Stimulated activated naive CD8-positive, alpha-beta T cell treated with anti-CD3 and anti-CD28 coated beads, Interleukin-15, Interleukin-2, amounts not matched to agents 100 U/mL and 50 U/mL, for 24 hours (primary cell): ENCODE measurements at places on chromosomes 16 and 17.

GRCh38 chr17:45869676-45870341, 24.5 kb upstream of the MAPT start:
- no peak for DNase-seq

- DNase-seq, result peak; percentile 77
Measured at GRCh38 chr16:84593825-84594724, 23.8 kb downstream of the COTL1 start.

GRCh38 chr17:6853764-6854442, 22.4 kb upstream of the TEKT1 start:
- peak; percentile 29 for DNase-seq

DNA sequence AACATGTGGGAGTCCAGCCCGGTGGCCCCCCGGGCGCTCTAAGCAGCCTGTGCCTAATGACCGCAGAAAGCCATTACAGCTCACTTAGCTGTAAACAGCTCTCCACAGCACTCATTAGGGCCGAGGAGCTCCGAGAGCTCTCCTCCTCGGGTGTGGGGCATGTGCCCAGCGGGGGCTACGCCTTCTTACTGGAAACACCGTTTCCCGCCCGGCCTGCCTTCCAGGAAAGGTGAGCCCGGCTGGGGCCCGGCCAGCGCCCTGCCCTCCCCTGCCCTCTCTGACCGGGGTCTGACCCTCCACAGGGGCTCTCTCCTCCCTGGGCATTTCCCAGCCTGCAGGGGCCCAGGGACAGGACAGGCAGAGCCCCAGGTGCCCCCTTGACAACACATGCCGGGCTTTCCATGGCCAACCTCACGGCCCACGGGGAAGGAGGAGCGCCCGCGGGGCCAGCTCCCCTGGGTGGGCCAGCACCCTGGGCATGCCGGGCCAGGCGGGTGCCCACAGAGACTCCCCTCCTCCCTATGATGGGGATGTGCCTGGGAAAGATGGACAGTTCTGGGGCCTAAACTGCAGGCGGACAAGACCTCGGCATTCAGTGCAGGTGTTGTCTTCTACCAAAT, 72.6 kb downstream of the SDK2 start:
- no peak for DNase-seq

GRCh38 chr17:57905875-57906455, 49.2 kb downstream of the CUEDC1 start:
- DNase-seq, result no peak

GRCh38 chr16:3479654-3480216, 15.6 kb downstream of the C16orf90 start:
- DNase-seq, result no peak

DNA sequence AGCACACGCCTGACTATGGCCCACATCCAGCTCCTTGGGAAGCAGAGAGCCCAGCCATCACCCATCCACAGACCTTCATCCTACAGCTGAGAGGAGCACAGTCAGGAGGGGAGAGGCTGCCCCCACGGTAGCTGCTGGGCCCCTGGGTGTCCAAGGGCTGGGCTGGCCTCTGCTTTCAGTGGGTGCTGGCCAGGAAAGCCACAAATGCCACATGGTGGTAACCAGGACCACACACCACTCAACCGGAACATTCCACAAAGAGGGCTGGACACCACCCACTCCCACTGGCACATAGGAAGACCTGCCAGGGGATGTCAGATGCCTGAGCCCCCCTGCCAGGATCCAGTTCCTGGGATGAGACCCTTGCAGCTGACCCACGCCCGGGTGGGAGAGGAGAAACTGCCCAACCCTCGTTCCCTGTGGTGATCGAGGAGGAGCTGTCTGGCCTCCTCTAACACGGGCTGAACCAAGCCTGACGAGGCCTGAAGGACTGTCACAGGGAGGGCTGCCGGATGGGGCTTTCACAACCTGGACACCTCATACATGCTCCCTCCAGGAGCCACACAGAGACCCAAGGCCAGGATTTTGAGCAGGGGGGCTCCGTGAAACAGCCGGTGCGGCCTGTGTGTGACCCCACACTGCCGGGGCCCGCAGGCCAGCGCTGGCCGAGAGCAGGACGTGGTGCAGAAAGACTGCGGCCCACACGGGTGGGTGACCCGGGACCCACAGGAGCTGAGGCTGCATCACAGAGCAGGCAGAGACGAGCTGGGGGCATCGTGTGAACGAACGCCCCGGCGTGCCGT, 30.7 kb downstream of the PIEZO1 start:
- no peak for DNase-seq

DNA sequence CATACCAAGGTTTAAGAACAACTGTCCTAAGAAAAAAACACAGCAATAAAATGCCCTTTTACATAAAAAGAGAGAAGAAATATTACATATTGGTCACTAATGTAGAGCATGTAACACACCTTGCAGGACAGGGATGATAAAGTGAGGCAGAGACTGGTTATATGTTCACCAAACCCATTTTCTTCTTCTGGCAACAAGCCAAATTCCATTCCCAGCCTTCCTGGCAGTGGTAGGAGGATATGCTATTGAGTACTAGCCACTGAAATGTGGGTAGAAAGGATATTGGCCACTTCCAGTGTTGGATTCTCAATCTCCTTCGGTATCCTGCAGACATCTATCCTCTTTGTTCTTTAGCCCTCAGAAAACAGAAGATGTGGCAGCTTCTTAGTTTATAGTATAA, 105.2 kb upstream of the SHISA6 start:
- DNase-seq, result no peak

DNA sequence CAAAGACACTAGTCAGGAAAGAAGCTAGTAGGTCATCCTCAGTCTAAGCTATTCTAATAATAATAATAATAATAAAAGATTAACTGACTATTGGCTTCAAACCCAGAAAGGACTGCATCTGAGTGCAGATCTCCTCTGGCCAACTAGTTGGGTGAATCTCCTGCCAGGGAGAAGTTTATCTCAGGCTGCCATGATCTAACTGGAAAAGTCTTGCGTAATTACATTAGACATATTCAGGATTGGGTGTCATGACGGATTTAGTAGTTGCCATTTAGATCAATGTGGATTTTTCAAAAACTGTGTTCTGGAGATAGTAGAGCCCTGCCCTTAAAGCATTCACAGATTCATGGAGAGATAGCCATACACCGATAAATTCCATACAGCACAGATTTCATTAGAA, 69.5 kb downstream of the KIF2B start:
- no peak for DNase-seq

- DNase-seq, result peak; percentile 50
Measured at GRCh38 chr17:14297161-14297851, 3.6 kb upstream of the HS3ST3B1 start.

DNA sequence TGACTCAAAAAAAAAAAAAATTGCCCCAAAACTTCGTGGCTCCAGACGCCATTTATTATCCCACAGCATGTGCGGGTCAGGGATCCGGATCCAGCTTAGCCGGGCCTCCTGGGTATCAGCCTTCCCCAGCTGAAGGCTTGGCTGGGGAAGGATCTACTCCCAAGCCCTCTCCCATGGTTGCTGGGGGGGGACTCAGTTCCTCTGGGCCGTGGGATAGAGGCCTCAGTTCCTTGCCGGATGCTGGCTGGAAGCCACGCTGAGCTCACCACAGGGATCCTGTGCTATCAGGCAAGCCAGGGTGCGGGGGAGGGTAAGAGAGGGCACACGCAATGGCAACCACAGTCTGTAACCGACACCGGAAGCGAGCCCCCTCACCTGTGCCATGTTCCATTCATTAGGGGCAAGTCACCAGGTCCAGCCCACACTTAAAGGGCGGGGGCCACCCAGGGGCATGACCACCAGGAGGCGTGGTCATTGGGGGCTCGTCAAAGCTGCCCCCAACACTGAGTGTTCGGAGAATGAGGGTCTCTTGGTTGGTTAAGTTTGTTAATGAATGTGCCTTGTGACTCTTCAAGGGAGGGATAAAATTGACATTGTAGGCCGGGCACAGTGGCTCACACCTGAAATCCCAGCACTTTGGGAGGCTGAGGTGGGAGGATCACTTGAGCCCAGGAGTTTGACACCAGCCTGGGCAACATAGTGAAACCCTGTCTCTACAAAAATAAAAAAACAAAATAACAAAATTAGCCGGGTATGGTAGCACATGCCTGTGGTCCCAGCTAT, 210.0 kb upstream of the GSE1 start:
- DNase-seq, result peak; percentile 43

DNA sequence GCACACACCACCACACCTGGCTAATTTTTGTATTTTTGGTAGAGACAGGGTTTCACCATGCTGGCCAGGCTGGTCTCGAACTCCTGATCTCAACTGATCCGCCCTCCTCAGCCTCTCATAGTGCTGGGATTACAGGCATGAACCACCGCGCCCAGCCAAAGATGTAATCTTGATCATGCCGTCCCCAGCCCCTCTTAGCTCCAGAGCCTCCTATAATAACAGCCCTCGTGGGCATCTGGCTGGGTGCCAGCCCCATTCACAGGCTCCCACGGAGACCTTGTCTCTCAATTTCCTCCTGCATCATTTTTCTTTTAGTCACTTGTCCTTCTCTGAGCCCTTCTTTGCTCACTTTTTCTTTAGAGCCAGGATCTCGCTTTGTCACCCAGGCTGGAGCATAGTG, 94.2 kb downstream of the KATNIP start:
- no peak for DNase-seq

- DNase-seq, result no peak
Measured at GRCh38 chr17:77422104-77422747, 281.5 kb downstream of the SEC14L1 start.

- DNase-seq, result no peak
Measured at GRCh38 chr16:86040496-86040895, 141.5 kb downstream of the IRF8 start.

DNA sequence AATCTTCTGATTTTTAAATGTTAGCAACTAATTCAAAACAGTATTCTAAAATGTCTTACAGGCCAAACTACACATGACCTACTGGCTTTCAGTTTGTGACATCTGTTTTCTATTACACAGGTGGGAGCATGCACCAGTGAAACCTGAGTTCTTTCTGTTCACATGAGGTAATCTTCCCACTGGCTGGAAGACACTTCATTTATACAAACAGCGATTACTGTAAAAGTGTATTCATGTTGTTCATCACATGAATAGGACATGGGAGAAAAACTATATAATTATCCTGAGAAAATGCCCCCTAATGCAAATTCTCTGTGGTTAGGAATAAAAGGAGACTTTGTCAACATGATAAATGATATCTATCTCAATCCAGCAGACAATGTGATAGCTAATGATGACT, 11.1 kb upstream of the PIK3R5 start:
- no peak for DNase-seq

GRCh38 chr16:1003391-1004347, 22.1 kb downstream of the SOX8 start:
- peak; percentile 71 for DNase-seq

GRCh38 chr16:66899945-66900710, 18.6 kb downstream of the CDH16 start:
- DNase-seq, result no peak

DNA sequence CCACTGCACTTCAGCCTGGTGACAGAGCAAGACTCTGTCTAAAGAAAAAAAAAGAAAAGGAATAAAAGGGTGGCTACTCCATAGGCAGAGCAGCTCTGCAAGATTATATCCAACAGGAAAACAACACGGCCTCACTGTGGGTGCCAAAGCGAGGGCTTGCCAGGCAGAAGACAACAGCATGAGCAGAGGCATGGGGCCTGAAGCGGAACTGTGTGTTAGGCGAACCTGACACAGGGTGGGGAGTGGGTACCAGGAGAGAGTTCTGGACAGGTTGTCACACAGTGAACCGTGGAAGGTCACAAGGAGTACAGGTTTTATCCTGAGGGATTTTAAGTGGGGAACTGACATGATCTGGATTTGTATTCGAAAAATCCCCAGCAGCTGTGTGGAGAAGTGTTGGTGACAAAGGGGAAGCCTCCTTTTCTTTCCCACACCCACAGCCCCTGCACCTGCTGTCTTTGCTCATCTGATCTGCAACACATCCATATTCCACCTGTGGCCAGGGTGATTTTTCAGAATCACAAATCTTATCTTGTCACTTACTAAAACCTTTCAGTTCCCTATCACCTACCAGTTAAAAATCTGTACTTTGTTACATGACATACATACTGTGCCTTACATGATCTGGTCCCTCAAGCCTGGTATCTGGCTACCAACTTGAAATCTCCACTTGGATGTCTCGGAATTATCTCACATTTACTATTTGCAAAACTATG, 23.2 kb upstream of the ARHGAP17 start:
- no peak for DNase-seq

- DNase-seq, result peak; percentile 50
Measured at GRCh38 chr17:56297184-56297583, 143.9 kb downstream of the ANKFN1 start.

DNA sequence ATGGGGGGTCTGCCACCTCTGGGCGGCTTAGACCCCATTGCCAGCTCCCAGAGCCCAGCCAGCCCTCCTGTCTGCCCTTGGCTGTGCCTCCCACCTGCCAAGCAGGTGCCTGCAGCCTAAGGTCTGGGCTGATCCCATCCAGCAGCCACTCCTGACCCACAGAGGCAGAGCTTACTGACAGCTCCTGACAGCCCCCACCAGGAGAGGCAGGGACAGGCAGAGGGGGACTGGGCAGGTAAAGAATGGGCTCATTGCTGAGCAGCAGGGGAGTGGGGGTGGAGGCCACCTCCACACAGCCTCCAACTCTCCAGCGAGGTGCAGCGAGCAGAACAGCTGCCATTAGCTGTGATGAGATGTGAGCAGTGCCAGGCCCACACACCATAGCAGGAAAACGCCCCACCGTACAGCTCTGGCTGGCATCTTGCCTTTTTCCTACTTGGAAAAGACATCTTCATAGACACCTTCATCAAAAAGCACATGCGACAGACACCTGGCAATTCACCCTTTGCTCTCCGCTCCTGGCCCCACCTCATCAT, 164.4 kb downstream of the C16orf78 start:
- no peak for DNase-seq

DNA sequence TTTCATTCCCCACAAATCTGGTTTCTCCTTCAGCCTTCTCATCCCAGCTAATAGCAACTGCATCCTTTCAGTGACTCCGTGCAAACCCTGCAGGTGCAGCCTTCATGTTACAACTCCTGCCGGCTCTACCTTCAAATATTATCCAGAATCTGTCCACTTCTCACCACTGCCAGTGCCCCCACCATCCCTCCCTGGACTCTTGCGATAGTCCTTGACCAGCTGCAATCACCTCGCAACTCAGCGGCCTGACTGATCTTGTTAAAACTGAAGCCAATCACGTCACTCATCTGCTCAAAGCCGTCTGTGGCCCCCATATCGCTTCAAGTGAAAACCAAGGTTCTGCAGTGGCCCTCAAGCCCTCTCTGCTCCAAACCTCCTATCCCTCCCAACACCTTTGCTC, 42.8 kb upstream of the KIFC3 start:
- no peak for DNase-seq

DNA sequence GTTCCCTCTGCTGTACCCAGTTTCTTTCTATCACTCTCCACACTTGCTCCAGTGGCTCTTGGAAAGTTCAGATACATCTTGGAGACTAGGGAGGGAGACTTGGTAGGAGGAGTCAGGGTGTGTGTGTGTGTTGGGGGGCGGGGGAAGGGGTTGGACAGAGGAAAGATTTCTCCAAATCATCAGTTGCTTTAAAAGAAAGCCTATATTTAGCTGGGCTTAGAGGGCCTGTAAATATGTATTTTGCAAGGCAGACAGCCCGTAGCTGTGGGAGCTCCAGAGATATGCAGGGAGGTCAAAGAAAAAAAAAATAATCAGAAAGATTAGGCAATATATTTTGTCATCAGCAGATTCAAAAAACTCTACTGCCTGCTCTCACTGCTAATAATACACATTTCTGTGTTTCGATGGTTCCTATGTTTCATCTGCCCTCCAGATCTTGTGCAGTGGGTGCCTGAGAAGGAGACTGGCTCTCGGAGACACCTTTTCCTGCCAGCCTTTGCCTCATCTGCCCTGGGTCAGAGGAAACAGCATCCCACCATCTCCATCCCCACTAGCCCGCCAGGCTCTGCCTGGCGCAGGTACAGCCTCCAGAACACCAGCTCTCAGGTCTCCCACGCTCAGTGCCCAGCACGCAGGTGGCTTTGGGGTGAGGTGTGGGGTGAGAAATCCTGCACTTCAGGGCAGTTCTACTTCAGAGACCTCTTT, 4.8 kb upstream of the PPP1R9B start:
- no peak for DNase-seq
